Right lung (tissue), 10 donors: ENCODE measurements at places on chromosomes 1 and 21.
A peak's percentile ranks its signal among the peaks of the same experiment; 100 is the strongest.

GRCh38 chr1:227728059-227728891, 6.8 kb downstream of the JMJD4 start:
- DNase-seq = peak; percentile 71

DNA sequence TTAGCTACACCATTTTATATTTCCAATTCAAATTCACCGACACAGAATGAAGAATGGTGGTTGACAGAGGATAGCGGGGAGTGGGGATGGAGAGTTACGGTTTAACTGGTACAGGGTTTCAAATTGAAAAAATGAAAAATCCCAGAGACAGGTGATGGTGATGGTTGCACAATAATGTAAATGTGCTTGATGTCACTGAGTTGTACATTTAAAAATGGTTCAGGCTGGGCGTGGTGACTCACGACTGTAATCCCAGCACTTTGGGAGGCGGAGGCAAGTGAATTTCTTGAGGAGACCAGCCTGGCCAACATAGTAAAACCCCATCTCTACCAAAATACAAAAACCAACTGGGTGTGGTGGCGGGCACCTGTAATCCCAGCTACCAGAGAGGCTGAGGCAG, 31.2 kb upstream of the SHCBP1L start:
- no peak for DNase-seq

DNA sequence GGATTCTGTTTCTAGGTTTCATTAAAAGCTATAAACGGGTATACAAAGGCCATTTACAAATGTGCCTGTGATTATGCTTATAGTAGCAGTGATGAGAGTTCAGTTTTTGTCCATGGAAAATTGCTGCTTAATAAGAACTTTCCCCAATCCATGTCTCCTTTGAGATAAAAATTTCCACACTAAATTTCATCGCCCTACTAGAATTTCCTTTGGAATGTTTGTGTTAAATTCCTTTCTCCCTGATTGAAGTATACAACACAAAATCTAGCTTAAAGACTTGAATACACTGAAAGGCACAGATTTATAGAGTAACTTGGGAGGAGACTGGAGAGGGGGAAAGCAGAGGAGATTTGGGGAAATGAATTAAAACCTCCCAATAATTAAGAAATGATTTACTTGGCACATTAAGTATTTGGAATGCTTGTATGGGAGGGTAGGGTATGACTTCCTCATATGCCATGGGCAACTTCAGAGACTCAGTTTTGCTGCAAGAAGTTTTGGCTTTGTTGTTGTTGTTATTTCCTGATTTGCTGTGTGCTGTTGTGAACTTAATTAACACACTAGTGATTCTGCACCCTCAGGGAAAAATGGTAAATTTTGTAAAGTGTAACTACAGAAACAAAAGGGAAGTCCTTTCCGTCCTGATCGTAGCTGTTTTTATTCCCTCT, 157.6 kb upstream of the LMO4 start:
- DNase-seq = no peak

GRCh38 chr1:94757931-94758330, 62.2 kb upstream of the SLC44A3 start:
- no peak for DNase-seq

DNA sequence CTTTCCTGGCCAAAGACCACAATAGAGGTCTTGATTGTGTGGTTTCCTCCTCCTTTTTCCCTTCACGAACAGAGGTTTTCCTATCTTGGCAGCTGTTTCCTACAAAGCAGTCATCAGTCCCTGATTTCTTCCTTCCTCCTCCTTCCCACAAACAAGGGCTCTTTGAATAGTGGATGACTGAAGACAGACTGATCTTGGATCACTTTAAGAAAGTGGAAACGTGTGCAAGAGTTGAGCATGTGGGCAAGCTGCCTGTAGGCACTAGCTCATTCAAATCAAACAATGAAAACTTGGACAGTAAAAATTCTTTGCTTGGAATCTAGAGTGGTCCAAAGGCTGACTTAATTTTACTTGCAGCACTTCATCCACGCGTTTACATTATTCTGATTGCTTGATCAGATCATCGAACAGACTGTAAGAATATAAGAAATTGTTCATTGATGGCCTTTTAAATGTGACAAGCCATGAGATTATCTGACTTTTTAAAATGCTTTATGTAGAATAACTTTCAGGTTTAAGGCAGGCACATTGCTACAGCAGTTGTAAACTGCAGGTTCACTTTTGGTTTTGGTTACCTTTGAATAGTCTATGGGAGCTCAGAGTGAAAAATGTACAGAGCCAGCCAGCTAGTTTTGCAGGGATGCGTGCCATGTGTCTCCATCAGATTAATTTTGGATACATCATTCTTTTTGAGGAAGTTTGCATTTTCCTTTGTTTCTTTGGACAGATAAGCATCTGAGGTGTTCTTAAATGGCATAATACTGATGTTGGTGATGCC, 34.4 kb downstream of the ADGRL2 start:
- DNase-seq = peak; percentile 38

DNA sequence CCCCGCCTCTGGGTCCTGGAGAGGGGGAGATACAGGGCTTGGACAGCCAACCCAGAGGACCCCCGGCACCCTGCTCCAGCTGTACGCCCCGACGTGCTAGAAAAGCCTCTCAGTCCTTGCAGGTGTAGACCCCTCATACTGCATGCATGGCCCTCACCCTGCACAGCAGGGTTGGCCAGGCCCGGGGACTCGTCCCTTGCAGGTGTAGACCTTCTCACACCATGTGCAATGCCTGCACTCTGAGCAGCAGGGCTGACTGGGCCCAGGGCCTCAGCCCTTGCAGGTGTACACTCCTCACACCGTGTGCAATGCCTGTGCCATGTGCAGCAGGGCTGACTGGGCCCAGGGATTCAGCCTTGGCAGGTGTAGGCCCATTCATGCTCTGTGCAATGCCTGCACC, 26.8 kb downstream of the WNT9A start:
- no peak for DNase-seq

GRCh38 chr21:42763581-42764442, 110.4 kb downstream of the PDE9A start:
- DNase-seq = no peak

DNA sequence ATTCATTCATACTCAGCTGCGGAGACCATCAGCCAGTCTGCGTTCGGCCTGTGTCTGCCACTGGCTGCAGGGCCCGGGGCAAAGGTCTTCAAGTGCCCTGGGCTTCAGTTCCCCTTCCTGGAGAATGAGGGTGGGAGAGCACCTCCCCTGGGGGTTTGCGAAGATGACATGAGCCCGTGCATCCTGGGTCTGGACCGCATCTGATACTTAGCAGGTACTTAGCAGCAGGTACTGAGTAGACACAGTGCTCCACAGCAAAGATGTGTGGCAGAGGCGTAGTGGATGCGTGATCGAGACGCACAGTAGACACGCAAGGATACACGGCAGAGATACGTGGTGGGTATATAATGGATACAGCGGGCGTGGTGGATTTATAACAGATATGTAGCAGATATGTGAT, 51.3 kb downstream of the PRKCZ start:
- no peak for DNase-seq

DNA sequence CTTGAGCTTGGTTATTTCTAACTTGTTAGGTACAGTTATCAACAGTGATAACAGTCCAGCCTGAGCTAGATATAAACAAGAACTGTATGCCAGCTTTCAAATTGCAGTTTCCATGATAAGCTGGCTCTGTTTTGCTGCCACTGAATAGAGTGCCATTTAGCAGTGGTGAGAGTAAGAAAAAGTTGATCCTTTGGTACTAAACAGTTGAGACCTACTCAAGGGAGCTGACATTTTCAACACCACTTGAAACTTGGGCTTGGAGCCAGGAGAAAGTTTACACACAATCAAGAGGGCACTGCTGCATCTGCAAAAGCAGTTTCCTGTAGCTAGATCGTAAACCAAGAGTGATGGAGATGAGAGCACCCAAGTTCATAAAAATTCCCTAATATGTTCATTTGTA, 131.3 kb downstream of the RGS7 start:
- DNase-seq = peak; percentile 31
